ENCODE measurements at places on chromosomes 3 and 15. TPM values are rescaled to one million over a fixed set of nuclear protein-coding genes. Genes with fewer than 3 reads are reported as not detected.

Gene ROPN1
- not detected for total RNA-seq

Gene SNTN
- total RNA-seq: not detected

Gene LDHAL6B
- total RNA-seq: not detected

Gene CCR9
- not detected for total RNA-seq

Gene GABRR3
- not detected for total RNA-seq

Gene TM4SF4
- not detected for total RNA-seq

Gene ARRDC4
- 42.4 TPM for total RNA-seq

Gene LNP1
- 2.6 TPM for total RNA-seq

Gene PCOLCE2
- 4.5 TPM for total RNA-seq

Gene TIGIT
- total RNA-seq: not detected

Gene FYTTD1
- 82.8 TPM for total RNA-seq

Gene ZNF445
- 20.9 TPM for total RNA-seq

All from astrocyte (in vitro differentiated cells and primary cell).